ENCODE measurements at places on chromosomes 3 and 15.
A peak's percentile ranks its signal among the peaks of the same experiment; 100 is the strongest.

- DNase-seq = no peak
Observed at GRCh38 chr3:32438596-32439344, 47.1 kb downstream of the CMTM7 start.

DNA sequence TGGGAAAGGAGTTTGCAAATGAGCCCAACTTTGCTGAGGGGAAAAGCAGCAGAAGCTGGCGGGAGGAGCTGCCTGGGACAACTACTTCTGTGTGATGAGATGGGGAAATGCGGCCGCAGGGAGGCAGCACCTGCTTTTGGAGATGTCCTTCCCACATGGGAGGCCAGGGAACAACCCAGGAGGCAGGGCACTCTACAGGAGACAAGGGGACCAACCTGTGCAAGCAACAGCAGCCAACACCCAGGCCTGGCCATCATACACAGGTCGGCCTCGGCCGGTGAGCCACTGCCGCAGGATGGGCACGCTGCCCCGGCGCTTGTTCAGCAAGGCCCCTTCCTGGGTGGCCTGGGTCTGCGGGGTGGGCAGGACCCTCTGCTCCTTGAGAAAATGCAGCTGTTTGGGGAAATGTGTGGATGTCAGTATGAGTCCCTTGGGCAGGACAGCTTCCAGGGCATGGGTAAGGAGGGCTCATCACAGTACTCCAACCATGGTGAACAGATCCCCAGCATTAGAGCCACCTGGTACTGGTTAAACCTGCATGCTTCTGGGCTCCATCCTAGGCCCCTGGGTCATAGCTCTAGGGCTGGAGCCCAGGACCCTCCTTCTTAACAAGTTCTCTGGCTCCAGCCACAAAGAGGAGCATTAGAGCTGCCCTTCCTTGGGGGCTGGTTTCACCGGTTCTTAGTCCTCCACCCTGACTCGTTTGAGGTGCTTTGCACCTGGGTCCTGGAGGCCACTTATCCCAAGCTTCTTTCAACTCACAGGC, 11.6 kb downstream of the EPB42 start:
- DNase-seq = peak; percentile 63

GRCh38 chr3:70431911-70432310, 119.5 kb upstream of the MDFIC2 start:
- DNase-seq = no peak

DNA sequence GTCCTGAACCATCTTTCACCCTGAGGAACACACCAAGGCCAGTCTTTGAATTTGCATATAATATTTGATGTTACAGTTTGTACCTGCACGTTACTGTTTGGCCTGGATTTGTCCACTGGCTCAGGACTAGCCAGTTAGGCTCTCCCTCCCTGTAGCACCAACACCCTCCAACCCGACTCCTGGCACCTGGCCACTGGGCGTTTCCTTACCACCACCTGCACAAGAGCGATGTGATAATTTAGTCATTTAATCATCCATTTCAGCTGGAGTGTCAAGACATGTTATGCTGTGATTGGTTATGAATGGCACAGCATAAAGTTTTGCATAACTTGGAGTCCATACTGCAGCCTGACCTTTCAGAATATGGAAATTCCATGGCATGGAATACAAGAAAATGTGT, 242.4 kb downstream of the KCNMB2 start:
- no peak for DNase-seq

- no peak for DNase-seq
Observed at GRCh38 chr15:29896062-29896461, 73.8 kb upstream of the TJP1 start.

DNA sequence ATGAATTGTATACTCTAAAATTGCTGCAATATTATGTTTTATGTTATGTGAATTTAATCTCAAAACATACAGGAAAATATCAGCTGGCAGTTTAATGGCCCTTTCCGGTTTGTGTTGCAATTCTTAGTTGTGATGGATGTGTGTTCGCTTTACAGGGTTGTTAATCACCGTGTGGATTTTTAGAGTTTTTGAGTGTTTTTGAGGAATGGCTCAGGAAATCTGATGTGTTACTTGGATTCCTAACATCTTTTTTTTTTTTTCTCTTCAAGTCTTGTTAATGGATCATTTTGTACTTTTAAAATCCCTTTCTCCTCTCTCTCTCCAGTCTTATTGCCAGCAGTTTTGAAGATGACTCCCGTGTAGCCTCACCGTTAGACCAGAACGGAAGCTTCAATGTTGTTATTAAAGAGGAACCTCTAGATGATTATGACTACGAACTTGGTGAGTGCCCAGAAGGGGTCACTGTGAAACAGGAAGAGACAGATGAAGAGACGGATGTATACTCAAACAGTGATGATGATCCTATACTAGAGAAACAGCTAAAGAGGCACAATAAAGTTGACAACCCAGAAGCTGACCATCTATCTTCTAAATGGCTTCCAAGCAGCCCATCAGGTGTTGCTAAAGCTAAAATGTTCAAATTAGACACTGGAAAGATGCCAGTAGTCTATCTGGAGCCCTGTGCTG, 35.7 kb downstream of the MGA start:
- DNase-seq = peak; percentile 94

GRCh38 chr3:71389911-71390573, 193.5 kb downstream of the FOXP1 start:
- peak; percentile 84 for DNase-seq

- DNase-seq = no peak
Observed at GRCh38 chr15:52349052-52349700, 53.6 kb upstream of the MYO5C start.

DNA sequence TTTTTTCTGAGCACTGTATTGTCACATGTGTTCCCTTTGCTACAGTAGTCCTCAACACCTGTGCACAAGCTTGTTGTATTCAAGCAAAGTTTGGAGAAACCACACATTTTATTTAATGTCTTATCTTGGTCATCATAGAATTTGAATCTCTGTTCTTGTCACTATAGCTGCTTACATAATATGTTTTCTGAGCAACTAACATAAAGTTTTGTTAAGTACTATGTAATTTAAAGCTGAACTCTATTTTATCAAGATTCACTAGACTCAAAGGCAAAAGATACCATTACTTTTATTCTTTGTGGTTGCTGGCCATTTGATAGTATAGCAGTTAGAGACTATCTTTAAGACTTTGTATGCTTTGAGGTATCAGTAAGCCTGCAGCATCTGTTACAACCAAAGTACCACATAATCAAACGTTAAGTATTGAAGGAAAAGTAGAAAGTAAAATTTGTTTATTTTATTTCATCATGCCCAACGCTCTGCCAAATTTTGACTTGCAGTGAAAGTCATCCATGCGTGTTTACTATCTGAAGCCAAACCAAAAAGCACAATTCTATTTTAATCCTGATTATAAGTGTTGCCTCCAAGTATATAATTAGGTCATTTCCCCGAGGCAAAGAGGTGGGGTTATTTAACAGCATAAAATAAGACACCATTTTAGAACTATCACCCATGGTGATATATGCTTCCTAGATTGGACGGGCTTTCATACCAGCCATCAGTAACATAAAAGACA, 10.3 kb upstream of the ABHD10 start:
- DNase-seq = no peak

- no peak for DNase-seq
Observed at GRCh38 chr3:61956236-61956635, 394.9 kb downstream of the PTPRG start.

GRCh38 chr15:99016680-99017321, 9.2 kb upstream of the PGPEP1L start:
- no peak for DNase-seq

- no peak for DNase-seq
Observed at GRCh38 chr3:5026046-5026362, 46.8 kb downstream of the BHLHE40 start.

DNA sequence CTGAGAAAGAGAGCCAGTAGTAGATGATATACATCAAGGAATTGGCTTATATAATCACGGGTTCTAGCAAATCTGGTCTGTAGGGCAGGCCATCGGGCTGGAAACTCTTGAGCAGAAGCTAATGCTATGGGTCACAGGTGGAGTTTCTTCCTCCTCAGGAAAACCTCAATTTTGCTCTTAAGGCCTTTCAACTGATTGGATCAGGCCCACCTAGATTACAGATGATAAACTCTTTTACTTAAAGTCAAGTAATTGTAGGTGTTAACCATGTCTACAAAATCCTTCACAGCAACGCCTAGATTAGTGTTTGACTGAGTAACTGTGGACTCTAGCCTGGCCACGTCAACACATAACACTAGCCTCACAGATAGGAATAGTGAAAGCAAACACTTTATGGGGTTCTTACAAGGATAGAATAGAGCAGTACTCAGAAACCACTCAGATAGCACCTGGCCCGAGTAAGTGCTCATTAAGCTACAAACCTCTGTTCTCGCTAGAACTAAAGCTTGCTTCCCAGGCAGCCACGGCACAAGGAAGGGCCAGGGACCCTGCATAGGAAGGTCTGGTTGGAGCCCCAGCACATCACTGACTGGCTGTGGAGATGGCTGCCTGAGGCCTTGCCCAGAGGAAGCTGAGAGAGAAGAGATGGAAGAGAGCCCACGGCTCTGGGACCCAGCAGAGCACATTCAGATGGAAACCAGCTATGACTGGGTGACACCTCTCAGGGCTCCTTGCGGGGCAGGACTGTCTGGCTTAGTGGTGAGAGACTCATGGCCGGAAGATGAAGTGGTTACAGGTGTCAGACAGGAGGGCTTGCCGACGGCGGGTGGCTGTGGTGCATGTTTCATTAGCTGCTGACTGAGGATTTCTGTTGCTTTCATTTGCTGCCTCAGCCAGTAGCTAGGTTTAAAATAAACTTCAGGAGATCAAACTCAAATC, 202.5 kb upstream of the TLE3 start:
- DNase-seq = no peak

DNA sequence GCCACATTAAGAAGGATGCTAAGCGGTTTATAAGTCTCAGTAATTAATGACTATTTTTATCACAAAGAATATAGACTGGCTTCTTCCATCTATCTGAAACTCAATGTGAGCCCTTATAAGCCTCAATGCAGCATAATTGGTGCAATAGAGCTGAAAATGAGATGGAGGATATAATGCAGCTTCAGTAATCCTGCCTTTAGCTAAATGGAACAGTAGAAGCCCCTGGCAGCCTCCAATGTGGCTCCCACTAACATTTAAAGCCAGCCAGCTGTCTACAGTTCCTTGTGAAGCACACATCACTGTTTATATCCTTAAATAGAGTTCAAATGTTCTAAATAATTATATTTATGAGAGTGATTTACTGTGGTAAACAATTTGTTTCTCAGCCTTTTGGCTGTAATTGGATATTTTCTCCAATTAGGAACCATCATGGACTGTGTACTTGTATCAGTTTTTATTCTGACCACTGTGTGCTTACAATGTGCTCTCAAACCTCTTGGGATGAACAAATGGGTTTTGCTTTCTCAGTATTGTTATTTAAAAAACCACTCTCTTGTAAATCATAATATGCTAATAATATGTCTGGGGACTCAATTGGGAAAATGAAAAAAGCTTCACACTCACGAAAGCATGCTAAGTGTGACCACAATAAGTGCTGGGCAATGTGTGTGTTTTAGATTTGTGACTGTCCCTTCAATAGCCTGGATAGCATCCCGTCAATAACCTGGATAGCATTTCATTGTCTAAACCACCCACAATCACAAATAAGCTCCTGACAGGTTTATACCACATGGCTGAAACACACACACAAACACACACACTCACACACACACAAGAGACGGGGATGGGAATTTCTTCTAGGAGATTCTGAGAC, 366.6 kb downstream of the GBE1 start:
- DNase-seq = no peak

- DNase-seq = no peak
Observed at GRCh38 chr15:28191832-28192231, 92.7 kb upstream of the OCA2 start.

DNA sequence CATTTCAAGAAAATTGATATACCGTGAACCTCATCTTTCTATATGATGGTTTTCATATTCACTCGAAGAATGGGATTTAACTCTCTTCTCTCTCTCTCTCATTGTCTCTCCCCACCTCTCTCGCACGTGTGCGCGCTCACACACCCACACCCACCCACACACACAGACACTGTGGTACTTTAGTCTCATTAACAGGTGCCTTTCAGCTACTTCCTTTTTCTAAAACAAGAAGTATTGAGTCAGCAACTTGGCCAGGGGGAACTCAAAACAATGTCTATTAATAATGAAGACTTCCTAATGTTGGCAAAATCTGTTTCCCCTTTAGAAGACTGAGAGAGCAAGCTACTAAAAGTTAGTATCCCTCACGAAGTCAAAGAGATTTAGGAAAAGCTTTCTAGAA, 150.7 kb downstream of the TMCO5A start:
- peak; percentile 66 for DNase-seq

DNA sequence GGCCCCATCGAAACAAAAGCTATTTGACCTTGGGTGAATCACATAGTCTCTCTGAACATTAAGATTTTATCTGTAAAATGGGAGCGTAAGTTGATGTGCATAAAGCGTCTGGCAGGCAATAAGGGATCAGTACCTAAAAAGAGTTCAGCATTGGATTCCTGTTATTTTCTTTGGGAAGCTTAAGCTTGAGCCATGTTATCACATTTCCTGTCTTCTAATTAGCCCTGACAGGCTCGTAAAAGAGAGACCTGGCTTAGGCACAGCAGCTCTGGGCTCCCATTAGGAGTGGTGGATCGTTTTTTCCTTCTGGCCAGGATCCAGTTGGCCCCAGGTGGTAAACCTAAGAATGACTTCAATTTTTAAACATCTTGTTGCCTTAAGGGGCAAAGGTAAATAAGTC, 26.0 kb upstream of the CA12 start:
- no peak for DNase-seq

DNA sequence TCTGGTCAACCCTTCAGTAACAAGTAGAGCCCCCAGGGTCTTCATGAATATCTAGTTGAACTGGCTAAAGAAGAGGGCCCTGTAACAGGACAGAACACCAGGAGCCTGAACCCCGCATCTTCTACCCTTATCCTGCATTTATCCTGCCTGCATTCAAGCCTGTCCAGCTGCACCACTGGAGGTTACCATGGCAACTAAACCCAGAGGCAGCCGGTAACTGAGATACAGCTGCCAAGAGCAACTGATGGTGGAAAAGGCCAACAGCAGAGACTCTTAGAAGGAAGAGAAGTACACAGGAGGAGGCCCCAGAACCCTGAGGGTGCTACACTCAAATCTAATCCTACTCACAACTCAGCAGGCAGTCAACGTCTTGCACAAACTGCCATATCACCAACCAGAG, 3.7 kb upstream of the PRKAR2A start:
- DNase-seq = peak; percentile 30

All from hematopoietic multipotent progenitor cell treated with erythropoietin and hydrocortisone succinate and interleukin-3 and kit ligand, for 4 days (in vitro differentiated cells).